ENCODE measurements at places on chromosomes 4 and X.

- no peak for DNase-seq
Observed at GRCh38 chrX:150234126-150234525, 129.0 kb upstream of the MAMLD1 start.

- no peak for DNase-seq
Observed at GRCh38 chr4:153013202-153013977, 77.3 kb downstream of the FHDC1 start.

DNA sequence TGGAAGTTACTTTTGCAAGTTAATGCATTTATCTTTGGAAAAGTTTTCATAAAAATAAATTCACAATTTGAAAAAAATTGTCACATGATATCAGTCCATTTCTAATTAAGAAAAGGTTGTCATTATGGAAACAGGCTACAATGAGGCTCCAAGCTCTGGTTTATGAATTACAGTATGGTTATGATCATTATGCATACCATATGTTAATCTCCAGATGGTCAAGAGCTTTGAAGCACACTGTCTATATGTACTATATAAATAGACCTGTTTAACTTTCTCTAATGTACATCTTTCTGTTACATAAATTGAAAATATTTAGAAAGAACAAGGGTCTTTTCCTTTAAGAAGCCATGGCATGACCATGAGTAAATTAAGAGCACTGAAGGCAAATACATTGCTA, 2338.8 kb downstream of the PCDH7 start:
- DNase-seq = no peak

DNA sequence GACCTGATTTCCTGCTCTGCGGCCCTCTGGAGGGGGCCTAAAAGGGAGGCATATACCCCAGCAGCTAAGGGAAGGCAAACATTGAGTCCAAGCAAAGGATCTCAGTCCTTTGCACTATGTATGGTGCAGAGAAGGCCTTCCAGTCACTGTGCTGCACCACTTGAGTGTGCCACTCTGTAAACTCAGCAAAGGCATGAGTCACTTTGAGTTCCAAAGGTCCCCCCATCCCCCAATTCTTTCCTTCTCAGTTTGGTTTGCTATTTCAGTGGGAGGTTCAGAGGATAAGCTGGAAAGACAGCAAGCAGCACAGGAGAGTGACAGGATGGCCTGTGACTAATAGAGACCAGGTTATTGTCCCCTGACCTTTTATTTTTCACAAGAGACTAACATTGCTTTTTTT, 131.3 kb downstream of the FHDC1 start:
- no peak for DNase-seq

DNA sequence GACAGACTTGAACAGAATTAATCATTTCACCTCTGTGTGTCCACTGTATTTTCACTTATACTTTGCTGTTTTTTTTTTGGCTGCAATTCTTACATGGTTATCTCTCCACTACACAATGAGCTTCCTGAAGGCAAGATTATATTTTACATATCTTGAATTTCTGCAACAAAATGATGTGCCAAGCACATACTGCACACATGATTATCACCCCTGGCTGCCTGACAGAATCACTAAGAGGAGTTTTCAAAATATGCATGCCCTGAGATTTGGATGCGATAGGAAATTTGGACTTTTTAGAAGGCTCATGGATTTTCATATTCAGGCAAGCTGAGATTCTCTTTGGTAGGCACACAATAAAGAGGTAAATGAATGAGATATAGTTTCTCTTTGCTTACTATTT, 1162.1 kb upstream of the IGFBP7 start:
- no peak for DNase-seq

All from esophagus muscularis mucosa (tissue), 4 donors.